NCI-H187 treated with DMSO at 0.1 percent for 48 hours (cell line): ENCODE measurements at places on chromosomes 4 and X.

DNA sequence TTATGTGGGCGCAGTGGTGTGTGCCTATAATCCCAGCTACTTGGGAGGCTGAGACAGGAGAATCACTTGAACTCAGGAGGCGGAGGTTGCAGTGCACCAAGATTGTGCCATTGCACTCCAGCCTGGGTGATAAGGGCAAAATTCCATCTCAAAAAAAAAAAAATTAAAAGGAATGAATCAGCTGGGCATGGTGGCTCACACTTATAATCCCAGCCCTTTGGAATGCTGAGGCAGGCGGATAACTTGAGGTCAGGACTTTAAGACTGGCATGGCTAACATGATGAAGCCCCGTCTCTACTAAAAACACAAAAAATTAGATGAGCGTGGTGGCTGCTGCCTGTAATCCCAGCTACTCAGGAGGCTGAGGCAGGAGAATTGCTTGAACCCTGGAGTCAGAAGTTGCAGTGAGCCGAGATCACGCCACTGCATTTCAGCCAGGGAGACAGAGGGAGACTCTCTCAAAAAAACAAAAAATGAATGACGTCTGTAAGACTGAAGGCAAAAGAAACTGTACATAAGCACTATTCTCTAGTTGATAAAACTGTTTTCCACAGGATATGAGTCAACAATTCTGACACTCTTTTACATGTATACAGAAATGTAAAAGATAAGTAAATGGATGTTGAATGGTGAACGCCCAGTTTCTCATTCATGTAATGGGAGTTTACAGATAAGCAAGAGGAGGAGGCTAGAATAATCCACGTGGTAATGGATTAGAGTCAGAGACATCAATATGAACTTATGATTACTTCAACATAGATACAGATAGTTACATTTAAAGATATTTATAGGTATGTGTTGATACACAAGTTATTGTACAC lies 22.2 kb downstream of the CENPC start:
- no peak for DNase-seq

- no peak for DNase-seq
These were observed 1.5 kb downstream of the NKX1-1 start for GRCh38 chr4:1404573-1405253.

GRCh38 chrX:2311501-2311900 lies 189.3 kb downstream of the DHRSX start:
- DNase-seq = no peak

DNA sequence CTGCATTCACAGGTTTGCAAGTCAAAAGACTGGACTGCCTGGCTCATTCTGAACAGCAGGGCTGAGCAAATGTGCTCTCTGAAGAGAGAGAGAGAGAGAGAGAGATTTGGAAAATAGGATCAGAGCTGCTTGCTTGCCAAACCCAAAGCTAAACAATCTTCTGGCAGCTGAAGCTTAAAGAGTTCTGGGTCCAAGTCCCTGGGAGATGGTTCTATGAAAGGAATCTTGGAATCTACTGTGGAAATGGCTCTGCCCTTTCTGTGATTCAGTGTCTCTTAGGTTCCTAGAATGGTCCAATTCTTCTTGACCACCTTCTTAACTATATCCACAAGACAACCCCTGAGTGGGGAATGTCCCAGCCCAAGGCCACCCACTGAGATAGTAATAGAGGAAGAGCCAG lies 66.1 kb upstream of the EFNB1 start:
- DNase-seq = no peak

DNA sequence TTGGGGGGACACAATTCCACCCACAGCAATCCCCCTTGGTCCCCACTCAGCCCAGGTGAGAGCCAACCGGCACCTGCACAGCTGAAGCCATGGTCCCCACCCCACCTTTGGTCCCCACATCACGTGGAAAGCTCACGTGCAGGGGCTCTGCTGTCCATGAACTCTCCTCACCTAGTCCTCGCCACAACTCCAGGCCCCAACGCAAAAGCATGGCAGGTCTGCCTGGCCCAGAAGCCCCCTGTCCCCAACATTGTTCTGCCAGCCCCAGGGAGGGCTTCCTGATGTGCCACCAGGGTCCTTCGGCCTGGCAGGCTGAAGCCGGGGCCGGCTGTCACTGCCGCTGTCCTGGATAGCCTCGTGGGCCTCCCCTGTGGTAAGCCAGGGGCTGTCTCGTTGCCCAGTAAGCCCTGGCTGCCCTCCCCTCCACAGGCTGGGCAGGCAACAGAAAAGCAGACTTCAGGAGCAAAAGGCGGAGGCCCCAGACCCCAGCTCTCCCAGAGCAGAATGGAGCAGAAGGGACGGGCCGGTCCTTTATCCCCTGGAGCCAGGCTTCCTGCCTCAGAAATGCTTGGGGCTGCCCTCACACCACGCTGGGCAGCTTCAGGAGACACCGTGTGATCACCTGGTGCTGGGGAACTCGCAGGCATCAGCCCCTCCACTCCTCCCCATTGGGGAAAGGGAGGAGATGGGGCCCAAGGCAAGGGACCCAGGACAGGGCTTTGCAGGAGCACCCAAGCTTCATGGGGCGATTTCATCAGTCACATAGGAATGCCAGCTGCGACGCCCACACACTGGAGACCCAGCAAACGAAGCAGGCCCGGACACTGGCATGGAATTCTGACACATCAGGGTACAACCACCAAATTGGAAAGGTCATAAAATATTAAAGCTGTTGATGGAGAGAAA lies 103.7 kb downstream of the ADRA2C start:
- no peak for DNase-seq

DNA sequence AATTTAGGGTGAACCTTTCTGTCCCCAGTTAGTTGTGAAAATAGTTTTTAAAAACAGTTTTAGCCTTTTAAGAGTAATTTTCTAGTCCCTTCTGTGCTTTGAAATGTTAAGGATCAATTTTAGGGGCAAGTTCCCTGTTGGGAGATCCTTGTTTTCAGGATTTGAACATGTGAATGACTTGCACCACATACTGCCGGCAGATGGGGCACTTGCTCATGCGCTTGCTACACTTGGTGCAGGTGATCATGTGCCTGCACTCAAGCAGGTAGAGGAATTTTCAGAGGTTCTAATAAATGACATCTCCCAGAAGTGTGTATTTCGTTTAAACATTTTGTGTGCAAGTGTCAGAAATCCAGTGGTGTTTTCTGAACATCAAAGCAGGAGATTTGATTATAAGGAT lies 195.9 kb downstream of the CHM start:
- no peak for DNase-seq

DNA sequence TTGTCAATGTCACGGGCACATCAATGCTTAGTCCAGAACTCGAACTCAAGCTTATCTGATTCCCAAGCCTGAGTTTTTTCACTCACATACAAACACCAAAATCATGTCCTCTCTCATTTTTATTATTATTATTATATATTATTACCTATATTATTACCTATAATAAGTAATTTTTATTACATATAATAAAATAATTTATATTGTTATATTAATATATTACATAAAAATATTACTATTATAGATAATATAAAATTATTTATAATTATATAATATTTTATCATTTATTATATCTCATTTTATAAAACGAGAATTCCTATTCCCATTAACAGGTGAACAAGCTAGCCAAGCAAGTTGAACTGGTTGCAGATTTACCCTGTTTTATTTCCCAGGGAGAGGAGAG lies 13.0 kb downstream of the RXFP1 start:
- DNase-seq = no peak

DNA sequence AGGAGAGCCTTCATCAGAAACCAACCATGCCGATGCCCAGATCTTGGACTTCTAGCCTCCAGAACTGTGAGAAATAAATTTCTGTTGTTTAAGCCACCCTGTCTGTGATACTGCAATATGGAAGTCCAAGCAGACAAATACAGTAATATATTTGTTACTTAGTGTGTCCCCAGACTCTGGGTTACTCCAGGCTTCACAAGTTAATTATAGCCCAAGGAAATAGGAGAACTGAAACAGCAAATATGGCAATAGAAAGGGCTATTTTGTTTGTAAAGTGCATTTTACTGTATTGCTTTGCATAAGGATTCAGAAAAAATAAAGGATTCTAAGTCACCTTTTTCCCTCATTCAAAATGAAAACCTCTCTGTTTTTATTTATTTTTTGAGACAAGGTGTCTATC lies 15.7 kb downstream of the TIGD4 start:
- DNase-seq = no peak

DNA sequence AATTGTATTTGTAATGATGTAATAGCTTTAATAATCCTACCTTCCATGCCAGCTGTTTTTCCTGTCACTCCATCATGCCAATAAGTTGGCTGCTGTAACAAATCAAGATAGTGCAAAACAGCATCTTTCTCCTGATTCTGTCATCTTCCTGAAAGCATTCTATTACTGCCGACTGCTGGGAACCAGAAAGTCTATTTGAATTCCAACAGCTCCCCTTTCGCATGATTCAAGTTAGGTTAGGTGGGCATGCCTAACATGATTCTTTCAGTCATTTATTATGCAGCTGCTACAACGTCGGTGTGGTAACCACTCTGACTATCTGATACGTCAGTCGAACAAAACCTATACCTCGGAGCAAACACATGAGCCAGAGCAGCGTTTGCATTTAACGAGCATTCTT lies 127.9 kb upstream of the DMD start:
- DNase-seq = no peak

DNA sequence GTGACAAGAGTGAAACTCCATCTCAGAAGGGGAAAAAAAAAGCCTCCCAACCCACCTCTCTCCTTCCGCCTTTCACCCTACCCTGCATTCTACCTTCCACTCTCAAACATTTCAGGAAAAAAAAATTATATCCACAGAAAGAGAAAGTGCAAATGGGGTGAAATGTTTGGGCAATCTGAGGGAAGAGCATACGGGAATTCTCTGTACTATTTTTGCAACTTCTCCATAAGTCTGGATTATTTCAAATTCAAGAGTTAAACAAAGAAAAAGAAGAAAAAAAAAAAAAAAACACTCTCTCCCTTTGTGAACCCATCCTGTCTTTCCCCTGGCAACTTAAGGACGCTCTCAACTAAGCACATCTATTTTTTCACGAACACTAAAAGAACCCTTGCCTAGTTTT lies 41.3 kb downstream of the AFAP1 start:
- DNase-seq = no peak

DNA sequence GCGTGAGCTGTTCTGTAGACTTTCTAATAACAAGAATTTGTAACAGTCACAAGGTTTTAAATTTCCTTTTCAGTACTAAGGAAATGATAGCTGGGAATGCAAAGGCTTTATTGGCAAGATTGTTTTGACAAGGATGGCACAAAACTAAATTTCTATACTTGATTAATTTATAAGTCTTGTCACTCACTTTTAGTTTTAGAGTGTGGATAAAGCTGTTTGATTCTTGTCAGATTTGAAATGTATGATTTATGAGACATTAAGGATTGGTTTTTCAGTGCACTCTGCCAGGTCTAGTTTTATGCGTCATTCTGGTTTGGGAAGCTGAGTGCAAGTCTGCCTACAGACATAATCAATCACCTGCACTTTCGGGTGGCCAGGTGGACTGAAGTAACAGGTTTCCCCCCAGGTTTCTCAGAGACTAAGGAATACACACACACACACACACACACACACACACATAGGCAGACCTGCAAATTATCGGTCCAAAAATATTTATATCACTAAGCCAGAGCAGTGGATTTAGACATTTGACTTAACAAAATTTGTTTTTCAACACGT lies 9.3 kb downstream of the FHL1 start:
- DNase-seq = no peak

GRCh38 chr4:85780664-85781063 lies 305.7 kb downstream of the ARHGAP24 start:
- DNase-seq = no peak

GRCh38 chr4:107548211-107548905 lies 171.7 kb downstream of the PAPSS1 start:
- DNase-seq = no peak

DNA sequence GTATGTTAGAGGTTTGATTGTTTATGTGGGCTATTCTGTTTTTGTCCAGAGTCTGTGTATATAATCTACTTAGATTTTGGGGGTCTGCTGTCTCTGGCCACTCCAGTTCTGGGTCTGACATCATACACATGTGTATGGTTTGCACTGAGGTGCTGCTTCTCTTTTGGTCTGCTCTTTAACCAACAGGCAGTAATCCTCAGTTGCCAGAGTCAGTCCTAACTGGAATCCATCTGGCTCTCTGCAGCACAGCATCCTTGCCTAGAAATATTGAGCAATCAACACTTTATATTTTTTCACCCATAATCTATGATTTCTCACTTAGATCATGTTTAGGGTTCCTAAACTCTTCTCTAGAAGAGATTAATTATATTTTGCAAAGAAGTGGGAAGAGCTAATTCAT lies 98.3 kb upstream of the SFRP2 start:
- no peak for DNase-seq

GRCh38 chrX:115364670-115365069 lies 75.2 kb downstream of the LUZP4 start:
- no peak for DNase-seq

- no peak for DNase-seq
These were observed 173.9 kb downstream of the MGST2 start for GRCh38 chr4:139839403-139840031.

DNA sequence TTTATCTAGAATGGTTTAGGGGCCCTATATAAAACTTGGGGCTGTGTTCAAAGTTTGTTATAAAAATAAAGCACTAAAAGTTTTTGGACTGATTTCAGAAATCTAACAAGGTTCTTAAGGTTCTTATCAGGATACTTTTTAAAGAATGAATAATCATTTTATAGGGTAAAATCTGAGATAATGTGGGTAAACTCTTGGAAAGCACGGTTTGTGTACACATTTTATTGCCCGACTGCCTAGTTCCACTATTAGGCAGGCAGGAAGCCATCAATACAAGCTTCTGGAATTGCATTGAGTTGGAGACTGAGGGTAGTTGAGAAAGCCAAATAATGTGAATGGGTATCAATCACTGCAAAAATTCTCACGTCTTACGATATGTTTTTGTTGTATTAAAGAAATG lies 331.0 kb upstream of the PITX2 start:
- no peak for DNase-seq

DNA sequence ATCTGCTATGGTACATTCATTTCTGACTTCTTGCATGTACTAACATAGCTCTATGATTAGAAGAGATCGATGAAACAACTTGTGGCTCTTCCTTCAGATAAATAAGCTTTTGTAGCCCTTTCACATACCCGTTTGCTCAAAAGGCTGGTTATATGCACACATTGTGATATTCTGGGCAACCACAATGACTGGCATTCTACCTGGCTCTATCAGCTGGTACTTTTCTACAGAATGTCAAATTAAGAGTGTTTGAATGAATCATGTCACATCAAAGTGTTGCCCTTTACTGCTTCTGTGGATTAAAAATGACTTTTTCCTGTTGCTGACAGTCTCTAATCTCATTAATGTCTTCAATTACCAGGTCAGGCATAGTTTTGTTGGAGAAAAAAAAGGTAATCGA lies 11.6 kb downstream of the PGRMC1 start:
- DNase-seq = no peak

GRCh38 chr4:20022471-20022870 lies 229.2 kb upstream of the SLIT2 start:
- DNase-seq = no peak

DNA sequence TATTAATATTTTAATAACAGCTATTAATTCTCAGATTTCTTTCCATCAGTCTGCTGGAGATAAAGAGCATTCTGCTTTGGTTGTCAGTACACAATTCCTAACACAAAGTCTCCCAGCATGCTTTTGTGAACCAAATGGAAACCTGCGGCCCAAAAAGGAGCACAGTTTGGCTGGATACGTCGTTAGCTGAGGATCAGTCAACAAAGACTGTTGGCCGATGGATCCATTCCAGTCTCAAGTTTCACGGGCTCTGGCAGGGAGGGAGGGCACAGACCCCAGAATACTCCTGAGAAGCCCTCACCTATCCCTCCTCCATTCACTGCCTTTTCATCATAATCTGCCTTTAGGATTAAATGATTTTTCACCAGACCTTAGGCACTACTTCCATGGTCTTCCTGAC lies 26.3 kb upstream of the PRSS48 start:
- DNase-seq = no peak

- no peak for DNase-seq
These were observed 83.5 kb downstream of the CHRNA9 start for GRCh38 chr4:40418430-40419230.
